Activated naive CD4-positive, alpha-beta T cell treated with anti-CD3 and anti-CD28 coated beads, Interleukin-2, amount 50 U/mL, for 72 hours (primary cell): ENCODE measurements at places on chromosomes 13 and 19.

DNA sequence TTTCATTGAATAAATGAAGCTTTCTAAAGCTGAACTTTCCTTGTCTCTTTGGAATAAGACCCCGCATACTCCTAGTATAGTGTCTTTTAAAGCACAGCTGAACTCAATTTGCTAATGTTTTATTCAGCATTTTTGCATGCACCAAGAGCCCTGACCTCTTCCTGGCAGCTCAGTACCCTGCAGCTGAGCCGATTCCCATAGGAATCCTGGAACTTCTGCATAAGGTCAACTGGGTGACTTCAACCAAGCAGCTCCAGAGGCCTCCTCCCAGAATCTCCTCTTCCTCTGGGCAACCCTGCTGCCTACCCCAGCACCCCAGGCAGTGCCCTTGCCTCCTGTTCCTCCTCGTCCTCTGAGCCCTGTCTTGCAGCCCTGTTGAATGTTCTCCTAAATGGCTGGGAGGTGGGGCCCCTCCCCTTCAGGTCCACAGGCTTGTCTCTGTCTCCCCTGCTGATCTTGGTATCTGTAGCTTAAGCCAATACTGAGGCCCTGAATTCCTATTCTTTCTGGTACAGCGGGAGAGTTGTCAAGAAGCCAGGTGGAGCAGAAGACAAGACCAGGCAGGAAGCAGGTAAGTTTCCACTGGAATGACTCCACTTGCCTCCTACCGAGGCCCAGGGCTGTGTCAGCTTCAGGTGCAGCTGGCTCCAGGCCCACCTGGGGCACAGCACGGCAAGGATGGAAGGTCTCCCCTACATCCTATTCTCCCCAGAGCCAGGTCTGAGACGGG is 23.6 kb upstream of the CCDC124 start:
- DNase-seq = no peak

DNA sequence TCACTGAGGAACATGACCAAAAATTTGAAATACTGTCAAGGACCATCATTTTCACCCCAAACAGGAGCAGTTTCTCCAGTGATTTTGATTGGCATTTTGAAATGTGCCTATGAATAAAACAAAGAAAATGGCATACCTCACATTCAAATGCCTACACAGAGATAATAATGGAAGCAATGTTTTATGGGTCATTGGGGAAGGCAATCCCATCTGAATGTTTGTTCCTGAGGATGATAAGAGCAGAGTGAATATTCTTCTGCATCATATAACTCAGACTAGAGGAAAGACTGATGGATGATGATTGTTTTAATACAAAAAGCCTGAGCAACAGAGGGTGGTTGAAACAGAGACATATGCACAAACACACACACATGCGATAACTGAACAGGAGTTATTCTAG is 2749.9 kb downstream of the PCDH9 start:
- DNase-seq = no peak

GRCh38 chr13:109332506-109333499 is 453.6 kb downstream of the IRS2 start:
- no peak for DNase-seq

DNA sequence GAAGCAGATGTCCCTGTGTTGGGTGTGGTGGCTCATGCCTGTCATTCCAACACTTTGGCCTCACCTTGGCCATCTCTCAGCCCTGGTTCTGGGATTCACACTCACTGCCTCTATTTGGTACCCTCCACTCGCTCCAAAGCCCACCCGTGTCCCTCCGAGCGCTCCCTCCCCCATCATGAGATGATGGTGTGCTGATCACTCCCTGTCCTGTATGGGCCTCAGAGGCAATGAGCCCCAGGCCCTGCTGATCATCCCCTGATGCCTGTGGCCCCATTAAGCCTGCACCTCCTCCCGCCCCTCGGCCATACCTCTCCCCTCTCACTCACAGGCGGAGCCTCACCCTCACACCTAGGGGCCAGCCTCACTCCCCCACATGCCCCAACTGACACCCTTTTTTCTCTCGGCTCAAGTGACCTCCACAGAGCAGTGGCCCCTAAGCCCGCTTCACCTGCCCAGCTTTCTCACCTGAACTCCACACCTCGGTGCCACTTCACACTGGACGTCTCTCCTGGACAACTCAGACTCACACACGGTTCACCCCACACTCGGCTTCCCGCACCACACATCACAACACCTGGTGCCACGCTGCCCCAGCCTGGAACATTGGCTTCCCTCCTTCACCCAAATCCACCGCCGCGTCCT is 114.5 kb downstream of the STK24 start:
- no peak for DNase-seq

DNA sequence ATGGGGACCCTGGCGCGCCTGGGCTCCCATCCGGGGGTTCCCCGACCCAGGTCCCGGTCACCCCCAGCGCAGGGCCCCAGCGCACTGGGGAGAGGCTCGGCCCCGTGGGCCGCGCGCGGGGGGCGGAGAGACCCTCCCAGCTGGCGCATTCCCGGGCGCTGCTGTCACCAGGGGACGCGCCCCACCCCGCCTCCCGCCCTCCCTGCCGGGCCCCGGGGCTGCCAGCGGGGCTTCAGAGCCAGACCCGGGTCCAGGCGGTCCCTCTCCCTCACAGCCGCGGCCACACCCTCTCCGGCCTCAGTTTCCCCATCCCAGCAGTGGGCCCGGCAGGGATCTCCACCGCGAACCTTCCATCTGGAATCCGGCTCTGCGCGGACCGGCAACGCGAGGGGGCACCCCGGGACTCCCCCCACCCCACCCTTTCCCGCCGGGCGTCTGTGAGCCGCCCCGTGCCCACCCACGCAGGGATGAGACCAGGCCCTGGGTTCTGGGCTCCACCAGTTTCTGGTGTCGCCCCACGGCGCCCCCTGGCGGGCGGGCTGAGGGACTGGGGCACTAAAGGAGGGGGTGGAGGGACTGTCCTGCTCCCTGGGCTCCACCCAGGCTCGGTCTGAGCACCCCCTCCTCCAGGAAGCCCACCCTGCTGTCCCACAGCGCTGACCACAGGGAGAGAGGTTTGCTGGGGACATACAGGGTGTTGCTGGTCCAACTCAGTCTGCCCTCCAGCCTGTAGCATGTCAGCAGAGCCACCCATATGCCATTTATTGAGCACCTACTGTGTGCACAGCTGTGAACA is 878 bp upstream of the ADAMTSL5 start:
- DNase-seq = no peak

DNA sequence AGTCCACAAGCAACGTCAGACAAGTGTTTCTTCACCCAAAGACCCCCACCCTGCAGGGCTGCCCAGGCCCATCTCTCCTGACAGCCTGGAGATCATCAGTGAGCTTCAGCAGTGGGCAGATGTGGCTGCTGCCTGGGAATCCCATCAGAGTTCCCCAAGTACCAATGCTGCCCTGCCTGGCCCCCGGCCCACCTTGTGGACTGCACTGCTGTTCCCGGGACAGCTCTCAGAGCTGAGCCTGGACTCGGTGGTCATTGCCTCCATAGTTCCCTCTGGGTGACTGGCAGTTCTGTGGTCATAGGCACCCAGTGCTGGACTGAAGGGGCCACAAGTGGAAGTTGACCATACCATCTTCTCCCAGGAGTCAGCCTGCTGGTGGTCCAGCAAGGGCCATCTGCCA is 24.5 kb upstream of the ZNF492 start:
- no peak for DNase-seq
